Activated T-cell treated with anti-CD3 and anti-CD28 coated beads, Interleukin-2, amount 50 U/mL, for 4 hours (primary cell): ENCODE measurements at places on chromosomes 5 and 9. TPM values are rescaled to one million over a fixed set of nuclear protein-coding genes. Genes with fewer than 3 reads are reported as not detected.

The GTF3C5 gene
- total RNA-seq: 83.6 TPM

The PTGER4 gene
- total RNA-seq: 115 TPM

The PTTG1 gene
- total RNA-seq: 22.5 TPM

The SLC6A19 gene
- total RNA-seq: not detected

The PLAC8L1 gene
- total RNA-seq: not detected

The HEMGN gene
- total RNA-seq: 0.46 TPM

The SPINK13 gene
- total RNA-seq: not detected

The KIAA1958 gene
- 6.7 TPM for total RNA-seq

The TMEM161B gene
- 22.8 TPM for total RNA-seq

The ZNF454 gene
- not detected for total RNA-seq

The TAF11L10 gene
- total RNA-seq: not detected

The MEIKIN gene
- total RNA-seq: not detected

The PCDHB2 gene
- not detected for total RNA-seq

The SLC6A3 gene
- not detected for total RNA-seq

The SEMA6A gene
- 2.1 TPM for total RNA-seq

The TMEM252 gene
- total RNA-seq: not detected

The IFNA21 gene
- total RNA-seq: not detected

The RAD50 gene
- total RNA-seq: 43.6 TPM

The CLTA gene
- total RNA-seq: 182 TPM

The CHSY3 gene
- total RNA-seq: not detected

The SHISAL2B gene
- not detected for total RNA-seq

The SLC31A1 gene
- 14.5 TPM for total RNA-seq

The ARID3C gene
- total RNA-seq: not detected

The C9orf50 gene
- not detected for total RNA-seq

The MYOZ3 gene
- 0.86 TPM for total RNA-seq

The GAPT gene
- total RNA-seq: not detected

The LHX2 gene
- total RNA-seq: not detected

The MARCOL gene
- total RNA-seq: not detected

The SPACA9 gene
- total RNA-seq: 0.82 TPM

The ZCCHC10 gene
- total RNA-seq: 33.9 TPM

The LRRTM2 gene
- 0.05 TPM for total RNA-seq

The CCIN gene
- total RNA-seq: not detected

The TLE1 gene
- 0.49 TPM for total RNA-seq

The STOML2 gene
- 325 TPM for total RNA-seq

The ACER2 gene
- total RNA-seq: 0.76 TPM

The WDR38 gene
- total RNA-seq: not detected

The SLC36A3 gene
- total RNA-seq: not detected

The COL15A1 gene
- total RNA-seq: 0.05 TPM

The SOWAHA gene
- not detected for total RNA-seq

The MELK gene
- total RNA-seq: 8.4 TPM

The BOD1 gene
- total RNA-seq: 24.8 TPM

The ASPN gene
- total RNA-seq: not detected

The KCTD16 gene
- total RNA-seq: not detected

The FOXD4L4 gene
- total RNA-seq: not detected

The PTCD2 gene
- total RNA-seq: 14.1 TPM

The TMEM232 gene
- total RNA-seq: 0.90 TPM

The NTRK2 gene
- 0.18 TPM for total RNA-seq

The NDFIP1 gene
- total RNA-seq: 115 TPM

The EEIG1 gene
- total RNA-seq: 86.0 TPM

The TLX3 gene
- not detected for total RNA-seq

The GPX3 gene
- total RNA-seq: 1.1 TPM

The NEURL1B gene
- 0.05 TPM for total RNA-seq

The ECPAS gene
- 98.4 TPM for total RNA-seq

The CD274 gene
- 42.1 TPM for total RNA-seq

The HACD4 gene
- 1.4 TPM for total RNA-seq

The CDC20B gene
- total RNA-seq: 0.16 TPM

The SPATA31C1 gene
- not detected for total RNA-seq
